ENCODE measurements at places on chromosomes 2 and 18. TPM values are rescaled to one million over a fixed set of nuclear protein-coding genes. Genes with fewer than 3 reads are reported as not detected.

DNA sequence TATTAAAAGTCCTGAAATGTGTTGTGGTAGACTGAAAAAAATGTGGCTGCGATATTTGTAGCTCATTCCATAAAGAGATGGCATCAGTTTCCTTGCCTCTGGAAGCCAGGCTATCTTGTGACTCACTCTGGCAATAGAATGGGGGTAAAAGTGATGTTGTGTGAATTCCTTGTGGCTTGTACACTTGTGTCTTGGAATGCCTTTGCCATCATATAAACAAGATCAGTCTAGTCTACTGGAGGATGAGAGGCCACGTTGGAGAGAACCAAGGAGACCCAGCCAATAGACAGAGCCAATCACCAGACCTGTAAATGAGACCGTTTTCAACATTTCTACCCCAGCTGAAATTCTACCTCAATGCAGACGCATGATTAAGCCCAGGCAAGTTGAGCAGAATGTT, 254.1 kb downstream of the TRIB2 start:
- no peak for DNase-seq

DNA sequence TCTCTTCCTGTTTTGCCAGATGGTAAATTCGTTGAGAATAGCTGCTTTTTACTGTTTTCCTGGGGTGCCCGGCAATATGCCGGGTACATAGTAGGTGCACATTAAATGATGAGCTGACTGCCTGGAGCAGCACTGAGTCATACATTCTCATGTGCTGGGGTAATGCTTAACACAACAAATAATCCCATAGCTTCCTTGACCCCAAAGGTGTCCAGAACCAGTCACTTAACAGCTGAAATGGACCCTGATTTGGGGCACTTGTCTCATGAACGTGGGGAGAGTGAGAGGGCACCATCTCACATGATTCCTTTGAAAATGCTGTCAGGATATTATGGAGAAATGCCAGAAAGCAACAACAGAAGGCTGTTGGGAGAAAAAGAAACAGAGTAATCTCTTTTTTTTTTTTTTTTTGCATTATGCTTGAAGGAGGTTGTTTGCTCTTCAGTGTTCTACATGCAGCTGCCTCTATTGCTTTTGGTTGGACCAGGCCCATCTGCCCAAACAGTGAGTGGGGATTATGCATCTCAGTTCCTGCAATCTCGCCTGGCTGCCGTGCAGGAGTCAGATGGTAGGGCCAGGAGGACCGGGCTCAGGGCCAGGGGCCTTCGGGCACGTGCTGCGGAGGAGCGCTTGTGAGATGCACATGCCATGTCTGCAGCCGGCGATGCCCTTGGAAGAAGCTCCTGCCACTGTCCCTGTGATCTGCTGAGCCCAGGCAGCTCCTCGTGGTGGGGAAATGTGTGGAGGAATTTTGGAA, 162.1 kb downstream of the SH3RF3 start:
- DNase-seq = no peak

GRCh38 chr2:58540681-58541080, 299.6 kb upstream of the FANCL start:
- DNase-seq = no peak

GRCh38 chr2:199742884-199743283, 108.1 kb downstream of the FTCDNL1 start:
- no peak for DNase-seq

- no peak for DNase-seq
These were observed 26.6 kb upstream of the STEAP3 start for GRCh38 chr2:119197126-119197405.

DNA sequence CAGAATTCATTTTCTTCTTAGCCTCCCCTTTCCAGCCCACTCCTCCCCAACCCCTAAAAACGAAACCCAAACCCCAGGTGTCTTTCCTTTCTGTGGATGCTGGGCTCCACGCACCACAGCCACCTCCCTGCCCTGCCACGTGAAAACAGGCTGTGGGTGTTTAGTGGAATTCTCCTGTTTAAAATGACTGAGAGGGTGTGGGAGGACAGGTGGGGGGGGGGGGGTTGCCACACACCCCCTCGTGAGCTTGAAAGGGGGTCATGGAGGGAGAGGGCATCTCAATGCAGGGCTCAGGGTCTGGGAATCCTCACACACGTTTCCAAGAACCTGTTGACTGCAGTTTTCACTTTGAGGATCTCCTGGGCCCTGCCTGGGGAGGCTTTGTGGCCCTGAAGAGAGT, 110.3 kb downstream of the FAM210A start:
- DNase-seq = no peak

GRCh38 chr2:25082002-25082622, 40.2 kb downstream of the EFR3B start:
- no peak for DNase-seq

GRCh38 chr2:30631051-30631671, 176.1 kb downstream of the CAPN13 start:
- no peak for DNase-seq

RELCH gene
- 46.9 TPM for total RNA-seq
